Stimulated activated CD8-positive, alpha-beta memory T cell treated with anti-CD3 and anti-CD28 coated beads, Interleukin-15, amount 100 ng/mL, for 48 hours (primary cell): ENCODE measurements at places on chromosomes 11 and 22.

GRCh38 chr11:119795231-119795630, 66.2 kb upstream of the NECTIN1 start:
- DNase-seq = no peak

DNA sequence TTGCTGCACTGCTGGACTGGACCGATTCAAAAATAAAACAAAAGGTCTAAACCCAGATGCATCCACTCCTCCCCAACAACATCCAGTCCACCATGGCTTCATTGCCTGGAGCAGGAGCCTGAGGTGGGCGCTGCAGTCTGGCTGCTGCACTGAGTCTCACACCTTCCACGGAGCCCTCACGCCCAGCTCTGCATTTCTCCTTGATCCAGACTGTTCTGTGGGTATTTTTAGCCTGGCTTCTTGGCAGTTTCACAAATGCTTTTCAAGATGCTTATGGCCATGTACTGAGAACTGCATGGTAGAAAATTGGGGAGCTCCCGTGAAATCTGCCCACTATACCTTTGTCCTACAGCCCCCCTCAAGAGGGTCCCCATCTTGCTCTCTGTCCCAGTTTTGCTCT, 53.3 kb upstream of the JAM3 start:
- DNase-seq = no peak

GRCh38 chr11:96523656-96524055, 133.8 kb downstream of the JRKL start:
- no peak for DNase-seq

GRCh38 chr11:17722000-17722643, 2.8 kb downstream of the MYOD1 start:
- DNase-seq = no peak

GRCh38 chr11:99325847-99326246, 305.1 kb downstream of the CNTN5 start:
- no peak for DNase-seq

GRCh38 chr11:44443836-44444769, 121.4 kb upstream of the CD82 start:
- no peak for DNase-seq

GRCh38 chr22:33519071-33519973, 401.0 kb downstream of the LARGE1 start:
- DNase-seq = no peak

GRCh38 chr11:45565446-45565988, 99.9 kb downstream of the CHST1 start:
- DNase-seq = no peak
